ENCODE measurements at places on chromosomes 3 and 15. TPM values are rescaled to one million over a fixed set of nuclear protein-coding genes. Genes with fewer than 3 reads are reported as not detected.

PATL2 gene
- polyA plus RNA-seq, result 0.65 TPM

PP2D1 gene
- polyA plus RNA-seq, result 0.82 TPM

SCG3 gene
- polyA plus RNA-seq, result not detected

SKOR1 gene
- 0.48 TPM for polyA plus RNA-seq

SOX2 gene
- 0.41 TPM for polyA plus RNA-seq

HGD gene
- 75.9 TPM for polyA plus RNA-seq

SPATA12 gene
- polyA plus RNA-seq, result 0.31 TPM

DNA sequence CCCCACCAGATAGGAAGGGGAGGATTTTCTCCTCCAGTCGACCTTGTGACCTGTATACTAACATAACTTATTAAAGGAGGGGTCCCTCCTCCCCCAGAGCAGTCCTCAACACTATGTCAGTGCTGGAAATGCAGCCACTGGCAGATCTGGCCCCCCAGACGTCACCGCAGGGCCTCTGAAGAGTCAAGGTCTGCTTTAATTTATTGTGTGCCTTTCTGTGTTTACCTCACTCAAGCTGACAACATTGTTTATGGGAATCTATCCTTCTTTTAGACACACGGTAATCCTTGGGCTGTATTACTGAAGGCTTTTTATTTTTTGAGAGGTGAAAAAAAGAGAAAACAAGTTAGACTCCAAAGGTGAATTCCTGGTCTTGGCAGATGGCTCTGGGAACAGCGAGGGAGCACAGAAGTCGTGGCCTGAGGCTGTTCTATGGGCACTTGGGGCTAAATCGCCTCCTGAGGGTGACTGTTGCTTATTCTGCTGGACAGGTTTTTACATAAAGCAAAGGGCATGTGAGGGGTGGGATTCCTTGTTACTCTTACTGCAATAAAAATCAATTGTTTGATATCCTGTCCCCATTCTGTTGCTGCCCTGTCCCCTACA, 13.5 kb upstream of the NR2C2 start:
- DNase-seq, result no peak

GRCh38 chr3:171776411-171776810, 33.9 kb downstream of the PLD1 start:
- no peak for DNase-seq

GRCh38 chr3:115478359-115478758, 145.0 kb upstream of the GAP43 start:
- DNase-seq, result no peak

DNA sequence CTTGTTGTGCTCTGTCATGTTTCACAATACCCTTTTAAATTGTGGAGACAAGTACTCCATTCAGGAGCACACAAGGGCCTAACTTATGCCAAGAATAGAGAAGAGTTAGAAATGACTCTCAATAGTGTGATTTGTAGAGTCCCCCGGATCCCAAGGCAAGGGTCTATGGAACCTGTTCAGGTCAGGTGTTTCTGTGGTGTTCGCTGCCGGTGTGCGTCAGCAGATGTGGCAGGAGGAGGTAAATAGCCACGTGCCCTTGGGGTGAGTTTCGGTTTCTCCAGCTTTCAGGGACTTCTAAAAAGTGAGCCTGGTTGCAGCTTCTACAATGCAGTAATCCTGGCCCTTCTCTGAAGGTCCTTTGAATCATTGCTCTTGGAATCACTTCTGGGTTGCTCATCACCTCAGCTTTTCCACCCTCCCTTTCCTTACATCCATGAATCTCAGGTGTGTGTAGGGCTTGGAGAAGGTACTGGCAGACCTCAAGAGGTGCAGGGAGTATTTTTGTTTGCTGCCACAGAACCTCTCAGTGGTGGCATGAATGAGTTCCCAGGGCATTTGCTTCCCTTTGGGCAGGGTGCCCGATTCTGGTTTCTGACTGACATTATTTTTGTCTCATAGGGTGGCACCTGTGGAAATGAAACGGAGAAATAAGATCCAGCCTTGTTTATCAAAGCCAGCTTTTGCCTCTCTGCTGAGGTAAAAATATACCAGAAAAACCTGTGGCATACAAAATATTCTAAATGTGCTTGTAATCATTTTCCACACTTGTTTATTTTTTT, 7.3 kb downstream of the ST3GAL6 start:
- no peak for DNase-seq

GRCh38 chr15:85044251-85044853, 62.7 kb downstream of the PDE8A start:
- no peak for DNase-seq

- DNase-seq, result no peak
Observed at GRCh38 chr3:39141171-39141995, 12.0 kb downstream of the CSRNP1 start.

- peak; percentile 52 for DNase-seq
Observed at GRCh38 chr3:32569540-32570420, 878 bp downstream of the DYNC1LI1 start.

DNA sequence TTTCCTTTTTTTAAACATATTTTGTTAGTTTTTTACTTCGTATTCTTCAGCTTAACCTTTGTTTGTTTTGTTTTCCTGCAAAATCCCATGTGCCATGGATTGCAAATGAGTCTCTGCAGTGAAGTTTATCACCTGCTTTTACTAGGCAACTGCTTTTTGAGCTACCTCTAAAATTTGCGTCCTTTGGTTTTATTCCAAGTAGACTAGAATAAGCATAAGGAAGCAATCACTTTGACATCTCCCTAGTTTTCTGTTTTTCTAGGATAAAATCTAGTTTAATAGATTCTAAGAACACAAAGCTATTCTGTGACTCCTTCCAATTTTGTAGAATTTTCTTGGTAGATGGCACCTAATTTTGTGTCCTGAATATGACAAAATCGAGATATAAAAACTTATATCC, 1059.2 kb downstream of the OTOL1 start:
- DNase-seq, result peak; percentile 28

DNA sequence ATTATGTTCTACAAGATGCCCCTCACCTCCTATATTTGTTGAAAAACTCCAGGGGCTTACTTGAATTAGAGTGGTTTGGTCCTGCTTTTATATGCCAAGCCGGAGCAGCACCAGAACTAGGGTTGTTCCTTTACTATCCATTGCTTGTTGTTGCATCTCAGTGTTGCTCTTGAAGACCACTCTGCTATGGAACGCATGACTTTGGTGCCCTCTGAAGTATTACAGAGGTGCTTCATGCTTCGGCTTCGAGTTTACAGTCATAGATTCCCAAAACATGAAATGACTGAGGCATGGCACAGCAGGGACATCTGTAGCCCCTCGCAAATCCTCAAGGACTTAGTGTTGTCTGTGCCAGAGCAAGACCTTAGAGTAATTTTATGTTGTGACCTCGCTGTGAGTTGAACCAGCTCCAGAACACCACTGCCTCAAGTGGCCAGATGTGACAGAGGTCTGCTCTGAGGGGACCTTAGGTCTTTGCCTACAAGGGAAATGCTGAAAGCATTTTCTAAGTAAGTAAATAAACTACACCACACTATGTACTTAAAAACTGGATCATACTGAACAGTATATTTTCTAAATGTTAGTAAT, 67.2 kb upstream of the SIAH2 start:
- DNase-seq, result no peak

DNA sequence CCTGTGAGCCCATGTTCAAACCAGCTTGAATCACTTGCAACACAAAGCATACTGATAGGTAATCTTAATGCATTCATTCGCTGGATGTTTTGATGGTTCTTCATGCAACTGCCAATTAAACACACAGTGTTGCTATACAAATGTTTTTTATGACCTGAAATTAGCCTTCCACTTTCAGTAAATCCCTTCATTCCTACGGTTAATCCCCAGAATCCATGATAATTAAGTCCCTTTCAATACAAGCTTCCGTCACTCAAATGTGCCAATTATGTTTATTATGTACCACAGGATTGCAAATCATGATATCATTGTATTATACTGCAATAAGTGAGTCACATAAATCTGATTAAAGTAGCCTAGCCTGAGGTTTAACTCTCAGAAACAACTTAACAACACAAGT, 14.5 kb upstream of the LYZL4 start:
- DNase-seq, result no peak

GRCh38 chr3:158768881-158769543, 32.8 kb upstream of the MFSD1 start:
- peak; percentile 79 for DNase-seq

GRCh38 chr15:38294126-38294525, 41.5 kb downstream of the SPRED1 start:
- no peak for DNase-seq

DNA sequence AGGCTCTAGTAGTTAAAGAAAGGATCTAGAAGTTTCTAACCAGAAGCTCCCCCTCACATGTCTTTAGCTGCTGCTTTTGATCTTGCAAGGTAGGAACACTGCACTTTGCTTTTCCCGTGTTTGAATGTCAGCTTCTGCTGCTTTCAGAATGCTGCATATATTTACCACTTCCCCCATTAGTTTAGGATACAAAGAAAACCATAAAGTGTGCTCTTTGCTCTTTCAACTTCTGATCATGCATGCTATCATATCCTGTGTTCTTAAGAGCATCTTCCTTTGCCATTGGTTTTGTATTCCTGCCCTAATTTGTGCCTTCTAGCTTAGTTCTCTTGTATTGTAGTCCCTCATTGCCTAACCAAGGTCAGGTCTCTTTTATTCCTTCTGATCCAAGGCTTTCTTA, 43.3 kb downstream of the ZNF609 start:
- DNase-seq, result peak; percentile 10

GRCh38 chr3:77081240-77081661, 41.4 kb downstream of the ROBO2 start:
- DNase-seq, result peak; percentile 19

DNA sequence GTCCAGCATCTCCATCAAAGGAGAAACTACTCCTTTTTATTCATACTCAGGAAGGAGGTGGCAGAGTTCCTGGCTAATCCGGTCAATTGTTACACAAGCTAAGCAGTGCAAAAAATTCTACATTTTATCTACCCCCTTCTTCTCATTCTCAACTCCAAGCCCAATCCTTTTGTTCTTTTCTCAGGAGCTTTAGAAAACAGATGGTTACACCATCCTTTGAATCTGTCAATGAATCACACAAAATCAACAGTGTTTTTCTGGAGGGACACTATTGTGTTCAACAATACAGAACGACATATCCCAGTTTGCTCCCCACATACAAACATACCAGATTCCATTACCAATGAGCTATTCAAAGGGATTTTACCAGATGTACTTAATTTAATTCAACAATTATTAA, 362.1 kb downstream of the MAGI1 start:
- DNase-seq, result no peak

DNA sequence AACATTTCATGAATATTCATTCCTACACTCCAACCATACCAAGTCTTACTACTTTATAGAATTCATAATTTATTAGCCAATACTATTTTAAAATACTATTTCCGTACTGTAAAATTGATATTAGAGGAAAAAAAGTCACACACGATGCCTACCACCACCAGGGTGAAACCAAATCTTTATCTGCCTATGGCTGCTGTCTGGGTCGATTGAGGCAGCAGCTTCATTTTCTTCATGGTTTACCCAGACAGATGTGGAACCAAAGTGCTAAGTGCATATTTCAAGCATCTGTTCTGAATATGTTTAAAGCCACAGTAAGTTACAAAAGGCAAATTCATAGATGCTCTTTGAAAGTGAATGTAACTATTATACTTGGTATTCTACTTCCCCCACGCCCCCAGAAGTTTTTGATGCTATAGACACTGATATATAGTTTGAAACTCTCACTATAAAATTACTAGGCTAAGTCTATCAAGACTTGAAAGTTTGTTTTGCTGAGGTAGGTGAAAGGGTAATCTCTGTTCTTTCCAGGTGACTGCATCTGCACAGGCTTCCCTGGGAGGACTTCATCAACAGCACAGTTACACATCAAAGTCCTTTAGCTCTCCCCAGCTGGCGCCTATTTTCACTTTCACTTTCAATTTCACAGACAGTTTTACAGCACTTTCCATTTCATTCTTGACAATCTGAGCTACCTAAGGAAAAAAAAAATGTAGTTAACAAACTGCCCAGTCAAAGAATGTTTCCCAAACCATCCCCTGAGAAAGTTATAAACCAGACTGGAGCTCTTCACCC, 113.9 kb downstream of the POLQ start:
- DNase-seq, result peak; percentile 84

DNA sequence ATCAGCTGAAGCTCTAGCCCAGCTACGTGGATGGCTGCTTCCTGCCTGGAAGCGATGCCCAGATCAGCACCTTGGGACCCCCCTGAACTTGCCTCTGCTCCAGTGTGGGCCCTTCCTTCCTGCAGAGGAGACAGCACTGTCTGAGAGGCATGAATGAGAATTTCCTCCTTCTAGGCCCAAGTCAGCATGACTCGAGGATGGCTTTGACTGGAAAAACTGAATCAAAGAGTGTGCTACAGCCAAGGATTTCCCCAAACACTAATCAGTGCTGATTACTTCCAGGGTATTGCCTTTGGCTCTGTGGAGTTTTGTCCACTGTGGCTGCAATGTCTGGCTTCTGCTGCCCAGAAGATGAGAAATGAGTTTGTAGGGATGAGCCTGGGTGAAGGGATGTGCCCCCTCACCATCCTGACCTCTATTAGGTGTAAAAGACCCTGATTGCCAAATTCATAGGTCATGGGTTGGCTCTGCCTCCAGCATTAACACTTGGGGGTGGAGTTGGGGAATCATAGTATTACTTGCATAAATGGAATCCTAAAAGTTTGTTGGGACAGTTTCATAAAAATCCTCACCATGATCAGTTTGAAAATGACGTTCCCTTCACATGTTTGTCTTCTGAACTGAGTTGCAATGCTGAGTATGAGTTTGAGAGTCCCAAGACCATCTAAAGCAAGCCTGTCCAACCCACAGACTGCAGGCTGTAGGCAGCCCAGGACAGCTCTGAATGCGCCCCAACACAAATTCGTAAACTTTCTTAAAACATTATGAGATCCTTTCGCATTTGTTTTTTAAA, 36.7 kb downstream of the FLNB start:
- no peak for DNase-seq

DNA sequence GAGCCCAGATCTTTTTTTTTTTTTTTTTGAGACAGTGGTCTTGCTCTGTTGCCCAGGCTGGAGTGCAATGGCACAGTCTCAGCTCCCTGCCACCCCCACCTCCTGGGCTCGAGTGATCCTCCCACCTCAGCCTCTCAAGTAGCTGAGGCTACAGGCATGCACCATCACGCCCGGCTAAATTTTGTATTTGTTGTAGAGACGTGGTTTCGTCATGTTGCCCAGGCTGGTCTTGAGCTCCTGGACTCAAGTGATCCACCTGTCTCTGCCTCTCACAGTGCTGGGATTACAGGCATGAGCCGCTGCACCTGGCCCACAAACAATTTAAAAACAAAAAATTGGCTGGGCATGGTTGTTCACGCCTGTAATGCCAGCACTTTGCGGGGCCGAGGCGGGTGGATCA, 22.6 kb upstream of the SLC6A6 start:
- DNase-seq, result no peak

Data from renal pelvis (tissue), 12 donors.